ENCODE measurements at places on chromosomes 11 and 22.

- DNase-seq, result no peak
Observed at GRCh38 chr22:48580481-48580970, 1247.1 kb downstream of the BRD1 start.

DNA sequence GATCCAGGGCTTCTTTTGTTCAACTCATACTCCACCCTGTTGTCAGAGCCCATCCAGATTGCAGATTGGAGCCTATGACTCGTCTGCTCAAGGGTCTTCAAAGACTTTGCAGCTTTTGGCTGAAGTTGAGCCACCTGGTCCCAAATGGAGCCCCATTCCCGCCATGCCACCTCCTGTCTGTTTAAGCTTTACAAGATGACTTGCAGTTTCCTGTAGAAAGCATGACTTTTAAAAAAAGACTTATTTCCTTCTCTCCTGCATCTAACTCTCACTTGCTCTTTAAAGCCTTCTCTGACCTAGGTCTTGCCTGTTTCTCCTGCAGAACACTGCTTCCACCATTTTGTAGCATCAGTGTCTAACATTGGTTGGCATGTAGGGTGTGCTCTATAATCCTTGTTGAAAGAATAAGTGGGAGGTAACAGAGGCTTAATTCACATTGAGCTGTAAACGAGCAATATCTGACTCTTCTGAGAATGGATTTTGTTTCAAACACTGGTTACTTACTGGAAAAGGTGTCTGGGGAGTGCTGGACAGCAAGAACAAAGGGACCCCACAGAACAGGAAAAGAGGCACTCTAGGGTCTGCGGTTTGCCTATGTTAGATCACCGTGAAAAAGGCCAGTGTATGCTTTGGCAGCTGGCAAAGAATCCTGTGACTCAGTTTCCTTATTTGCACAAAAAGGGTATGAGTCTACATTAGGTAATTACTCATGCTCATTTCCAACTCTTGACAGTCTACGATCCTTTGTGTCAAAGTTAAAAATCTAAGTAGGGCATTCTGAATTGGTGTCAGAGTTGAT, 30.3 kb downstream of the NF2 start:
- no peak for DNase-seq

- DNase-seq, result no peak
Observed at GRCh38 chr11:102599642-102600261, 25.4 kb downstream of the MMP20 start.

DNA sequence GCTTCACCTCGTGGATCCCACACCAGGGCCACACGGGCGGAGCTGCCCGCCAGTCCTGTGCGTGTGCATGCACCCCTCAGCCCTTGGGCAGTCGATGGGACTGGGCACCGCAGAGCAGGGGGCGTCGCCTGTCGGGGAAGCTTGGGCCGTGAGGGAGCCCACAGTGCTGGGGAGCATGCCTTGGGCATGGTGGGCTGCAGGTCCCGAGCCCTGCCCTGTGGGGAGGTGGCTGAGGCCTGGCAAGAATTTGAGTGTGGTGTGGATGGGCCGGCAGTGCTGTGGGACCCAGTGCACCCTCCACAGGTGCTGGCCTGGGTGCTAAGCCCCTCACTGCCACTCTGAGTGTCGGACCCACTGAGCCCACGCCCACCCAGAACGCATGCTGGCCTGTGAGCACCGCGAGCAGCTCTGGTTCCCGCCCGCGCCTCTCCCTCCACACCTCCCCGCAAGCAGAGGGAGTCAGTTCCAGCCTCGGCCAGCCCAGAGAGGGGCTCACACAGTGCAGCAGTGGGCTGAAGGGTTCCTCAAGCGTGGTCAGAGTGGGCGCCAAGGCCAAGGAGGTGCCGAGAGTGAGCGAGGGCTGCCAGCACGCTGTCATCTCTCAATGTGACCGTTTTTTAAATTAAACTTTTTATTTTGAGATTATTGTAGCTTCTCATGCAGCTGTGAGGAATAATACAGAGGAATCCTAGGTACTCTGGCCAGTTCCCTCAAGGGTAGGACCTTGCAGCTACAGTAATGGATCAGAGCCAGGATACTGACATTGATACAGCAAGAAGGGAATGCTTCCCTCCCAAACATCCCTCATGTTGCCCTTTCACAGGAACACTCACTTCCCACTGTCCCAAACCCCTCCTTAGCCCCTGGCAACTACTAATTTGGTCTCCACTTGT, 127.7 kb downstream of the CRYBB2 start:
- DNase-seq, result no peak

GRCh38 chr11:134479206-134480135, 67.4 kb upstream of the B3GAT1 start:
- no peak for DNase-seq

GRCh38 chr22:43774318-43774915, 37.7 kb downstream of the EFCAB6 start:
- DNase-seq, result no peak

DNA sequence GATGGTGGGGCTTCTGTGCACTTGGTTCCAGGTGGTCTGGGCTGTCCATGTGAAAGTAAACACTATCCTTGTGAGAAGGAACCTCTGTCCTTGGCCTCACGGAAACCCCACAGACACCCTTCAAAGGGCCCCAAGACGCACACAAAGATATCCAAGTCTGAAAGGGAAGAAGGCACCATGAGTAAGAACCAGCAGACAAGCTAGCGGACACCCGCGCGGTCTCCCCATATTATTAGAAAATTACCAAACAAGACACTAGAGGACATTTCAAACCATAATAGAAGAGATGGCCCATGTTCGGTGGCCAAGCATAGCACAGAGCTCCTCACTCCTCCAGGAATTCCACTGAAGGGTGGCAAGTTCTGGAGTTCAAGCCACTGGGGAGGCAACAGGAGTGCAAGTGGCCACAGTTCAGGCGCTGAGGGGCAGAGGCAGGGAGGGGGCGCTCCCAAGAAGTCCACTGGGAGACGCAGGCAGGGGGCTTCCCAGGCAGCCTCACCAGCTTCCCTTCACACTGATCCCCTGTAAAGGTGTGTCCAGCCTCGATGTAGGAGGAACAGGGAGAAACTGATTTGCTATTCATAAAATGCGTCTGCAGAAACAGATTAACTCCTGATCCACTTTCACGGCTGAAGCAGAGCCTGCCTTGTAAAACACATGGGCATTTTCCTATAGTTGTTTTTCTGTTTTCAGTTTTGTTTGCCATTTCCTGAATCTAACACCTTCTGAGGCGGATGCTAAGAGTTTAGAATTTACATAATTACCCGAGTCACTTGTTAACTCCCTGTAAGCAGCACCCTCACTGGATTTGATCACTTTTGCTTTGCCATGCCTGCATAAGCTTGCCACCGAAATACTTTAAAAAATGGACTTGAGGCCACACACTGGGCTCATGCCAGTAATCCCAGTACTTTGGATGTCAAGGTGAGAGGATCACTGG, 9.1 kb upstream of the PPARA start:
- DNase-seq, result no peak

DNA sequence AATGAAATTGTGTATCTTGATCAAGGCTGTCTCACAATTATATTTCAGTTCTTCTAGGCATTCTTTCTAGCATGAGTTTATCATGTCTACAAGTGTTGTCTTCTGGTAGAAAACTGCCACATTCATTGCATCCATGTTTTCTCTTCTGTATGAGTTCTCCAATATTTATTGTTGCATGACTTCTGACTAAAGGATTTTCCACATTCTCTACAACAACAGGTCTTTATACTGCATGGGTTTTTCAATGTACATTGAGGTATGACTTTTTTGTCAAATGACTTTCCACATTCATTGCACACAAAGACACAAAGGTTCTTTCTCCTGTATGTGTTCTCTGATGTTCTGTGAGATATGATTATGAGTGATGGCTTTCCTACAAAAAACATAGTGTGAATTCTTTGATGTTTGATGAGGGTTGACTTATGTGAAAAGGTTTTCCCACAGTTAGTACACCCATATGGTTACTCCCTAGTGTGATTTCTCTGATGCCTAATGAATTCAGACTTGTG, 890.6 kb upstream of the CNTN5 start:
- no peak for DNase-seq

DNA sequence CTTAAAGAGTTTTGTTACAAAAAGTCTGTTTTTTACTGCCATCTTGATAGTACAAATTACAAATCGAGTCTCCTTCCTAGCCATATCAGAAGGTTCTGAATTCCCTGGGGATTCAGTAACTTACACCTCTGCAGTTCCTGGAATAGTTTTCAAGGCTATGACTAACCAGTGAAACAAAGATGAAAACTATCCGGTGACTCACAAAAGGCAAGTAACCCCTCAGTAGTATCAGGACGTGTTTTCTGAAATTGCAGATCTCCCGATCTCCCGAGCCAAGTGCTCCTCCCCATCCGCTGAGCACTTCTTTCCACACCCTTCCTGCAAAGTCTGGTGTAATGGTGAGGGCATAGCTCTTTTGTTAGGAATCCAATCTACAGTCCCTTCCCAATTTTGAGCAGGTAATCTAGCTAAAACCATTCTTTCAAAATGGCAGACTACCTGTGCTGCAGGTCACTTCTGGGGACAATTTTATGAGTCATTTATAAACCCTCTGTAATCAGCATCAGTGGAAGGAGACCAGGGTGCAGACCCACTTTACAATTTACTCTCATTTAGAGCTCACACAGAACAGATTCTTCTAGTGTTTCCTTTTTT, 7.7 kb downstream of the E2F8 start:
- DNase-seq, result no peak

DNA sequence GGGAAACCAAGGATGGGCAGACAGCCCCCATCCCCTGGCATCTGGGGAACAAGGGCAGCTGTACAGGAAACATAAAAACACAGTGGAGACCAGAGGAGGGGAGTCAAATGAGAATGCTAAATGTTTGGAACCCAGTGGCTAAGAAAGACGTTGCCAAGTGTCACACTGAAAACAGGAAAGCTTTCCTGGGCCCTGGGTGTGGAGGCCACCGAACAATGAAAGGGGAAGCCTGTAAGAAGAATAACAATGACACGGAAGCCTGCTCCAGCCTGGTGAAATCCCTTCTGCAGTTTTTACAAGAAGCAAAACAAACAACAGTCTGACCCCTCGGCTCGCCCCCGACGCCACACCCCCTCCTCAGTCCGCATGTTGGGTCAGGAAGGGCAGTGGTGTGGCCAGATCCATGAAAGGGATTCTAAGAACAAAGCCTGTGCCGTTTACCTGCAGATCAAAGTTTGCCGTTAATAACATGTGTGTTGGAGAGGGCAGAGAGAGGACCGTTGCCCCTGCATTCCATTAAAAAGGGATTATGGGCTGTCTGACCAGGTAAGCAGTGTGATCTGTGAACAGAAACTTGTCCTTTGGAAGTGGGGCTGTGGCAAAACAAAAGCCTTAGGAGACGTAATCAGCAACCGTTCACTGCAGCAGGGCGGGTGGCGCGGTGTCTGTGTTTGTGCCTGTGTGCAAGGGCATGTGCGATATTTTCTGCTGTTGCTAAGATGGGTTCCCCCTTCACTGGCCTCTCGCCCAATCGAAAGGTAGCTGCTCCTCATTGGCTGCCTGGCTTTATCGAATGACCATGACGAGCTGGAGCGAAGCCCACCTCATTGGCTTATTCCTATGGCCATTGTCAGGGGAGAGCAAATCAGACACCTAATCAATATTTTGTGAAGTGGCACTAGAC, 113.7 kb upstream of the BLID start:
- DNase-seq, result no peak

DNA sequence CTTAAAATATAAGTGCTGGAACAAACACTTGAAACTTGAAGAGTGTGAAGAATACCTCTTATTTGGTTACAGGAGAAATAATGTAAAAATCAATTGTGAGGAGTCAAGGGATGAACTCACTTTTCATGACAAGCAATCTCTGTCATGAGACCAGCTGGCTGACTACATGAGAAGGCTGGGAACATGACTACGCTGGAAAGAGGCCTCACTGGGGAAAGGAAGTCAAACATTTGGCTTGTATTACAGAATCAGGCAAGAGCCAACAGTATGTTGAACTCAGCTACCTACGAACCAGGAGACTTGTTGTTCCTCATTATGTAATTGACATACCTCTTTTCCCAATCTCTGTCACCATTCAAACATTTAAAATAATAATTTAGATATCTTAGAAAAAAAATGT, 14.4 kb downstream of the DCDC1 start:
- DNase-seq, result no peak

- DNase-seq, result no peak
Observed at GRCh38 chr11:22577854-22578253, 47.8 kb downstream of the FANCF start.

GRCh38 chr11:78961247-78961646, 386.6 kb upstream of the NARS2 start:
- no peak for DNase-seq

DNA sequence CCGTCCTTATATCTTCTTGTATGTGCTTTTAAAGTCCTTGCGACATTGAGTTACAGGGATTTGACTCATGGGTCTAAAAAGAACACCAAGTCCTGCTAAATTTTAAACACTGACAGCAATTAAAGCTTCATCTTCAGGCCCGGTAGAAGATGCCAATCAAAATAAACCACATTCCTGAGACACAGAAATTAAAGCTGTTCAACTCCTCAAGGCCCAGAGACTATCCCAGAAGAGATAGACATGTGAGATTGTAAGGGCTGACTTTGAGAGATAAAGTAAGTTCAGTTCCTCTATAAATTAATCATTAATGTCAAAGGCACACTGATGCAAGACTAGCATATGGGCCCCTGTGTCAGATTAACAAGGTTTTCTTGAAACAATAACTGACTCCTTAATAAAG, 49.8 kb downstream of the OSBPL5 start:
- no peak for DNase-seq

GRCh38 chr11:12007769-12008737, at the start of gene DKK3:
Gene DKK3 (minus strand): TSS chr11:12008626. CDS start chr11:12008582, 44 bp downstream.
- no peak for DNase-seq

- DNase-seq, result no peak
Observed at GRCh38 chr22:31857247-31857646, 87.1 kb upstream of the YWHAH start.

GRCh38 chr11:20158597-20159257, 1.5 kb downstream of the DBX1 start:
- no peak for DNase-seq

- no peak for DNase-seq
Observed at GRCh38 chr11:36153551-36153950, 135.7 kb downstream of the COMMD9 start.

DNA sequence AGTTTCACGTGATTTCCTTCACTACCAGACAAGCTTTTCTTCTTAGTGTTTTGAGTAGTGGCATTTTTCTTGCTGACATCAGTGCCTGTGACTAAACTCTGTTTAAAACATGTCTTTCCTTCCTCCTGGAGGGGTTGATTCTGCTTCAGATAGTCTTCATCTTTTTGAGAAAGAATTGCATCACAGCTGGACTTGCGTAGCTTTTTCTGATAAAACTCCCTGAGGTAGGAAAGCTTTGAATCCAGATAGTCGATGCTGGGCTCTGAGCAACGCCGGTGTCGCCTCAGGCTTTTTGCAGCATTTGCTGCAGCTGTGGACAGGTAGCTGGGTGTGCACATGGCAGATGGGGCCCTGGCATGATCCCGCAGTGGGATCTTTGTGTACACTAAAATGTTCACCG, 131.7 kb downstream of the ARHGAP20 start:
- no peak for DNase-seq

GRCh38 chr11:33438301-33438700, 181.1 kb downstream of the HIPK3 start:
- DNase-seq, result no peak

DNA sequence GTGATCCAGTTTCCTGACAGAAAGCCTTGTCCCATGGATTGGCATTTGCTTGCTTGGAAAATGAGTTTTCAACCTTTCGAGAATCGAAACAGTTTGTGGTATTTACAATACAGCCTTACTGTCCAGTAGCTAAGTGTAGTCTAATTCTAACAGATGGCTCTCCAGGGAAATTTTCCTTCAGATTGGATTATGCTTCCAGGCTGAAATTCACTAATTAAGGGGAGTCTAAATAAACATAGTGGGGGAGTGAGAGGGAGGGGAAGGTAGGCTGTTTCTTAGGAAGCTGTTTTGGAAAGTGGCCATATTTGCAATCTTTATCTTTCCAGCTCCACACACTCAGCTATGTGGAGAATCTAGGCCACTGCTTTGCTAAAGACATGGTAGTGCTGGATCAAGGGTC, 81.3 kb downstream of the SYT9 start:
- no peak for DNase-seq
